ENCODE measurements at places on chromosomes 7 and 10.
A peak's percentile ranks its signal among the peaks of the same experiment; 100 is the strongest.

- DNase-seq: no peak
Observed at GRCh38 chr7:112556633-112557032, 75.8 kb downstream of the LSMEM1 start.

DNA sequence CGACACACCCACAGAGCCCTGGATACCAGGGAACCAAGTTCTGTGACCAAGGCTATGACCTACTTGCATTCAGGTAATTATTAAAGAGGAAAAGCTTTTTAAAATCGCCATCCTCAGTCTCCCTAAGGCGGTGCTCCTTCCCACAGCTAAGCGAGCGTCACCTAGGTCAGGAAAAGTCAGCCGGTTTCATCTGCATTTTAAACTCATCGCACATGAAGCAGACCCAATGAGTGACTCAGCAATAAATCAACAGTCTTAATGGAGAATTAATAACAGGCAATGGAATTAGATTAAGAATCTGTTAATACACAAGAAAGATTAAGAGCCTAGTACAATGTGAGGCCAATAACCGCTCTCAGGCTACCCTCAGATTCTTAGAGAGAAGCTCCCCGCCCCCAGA lies 59.2 kb downstream of the HSPA12A start:
- no peak for DNase-seq

DNA sequence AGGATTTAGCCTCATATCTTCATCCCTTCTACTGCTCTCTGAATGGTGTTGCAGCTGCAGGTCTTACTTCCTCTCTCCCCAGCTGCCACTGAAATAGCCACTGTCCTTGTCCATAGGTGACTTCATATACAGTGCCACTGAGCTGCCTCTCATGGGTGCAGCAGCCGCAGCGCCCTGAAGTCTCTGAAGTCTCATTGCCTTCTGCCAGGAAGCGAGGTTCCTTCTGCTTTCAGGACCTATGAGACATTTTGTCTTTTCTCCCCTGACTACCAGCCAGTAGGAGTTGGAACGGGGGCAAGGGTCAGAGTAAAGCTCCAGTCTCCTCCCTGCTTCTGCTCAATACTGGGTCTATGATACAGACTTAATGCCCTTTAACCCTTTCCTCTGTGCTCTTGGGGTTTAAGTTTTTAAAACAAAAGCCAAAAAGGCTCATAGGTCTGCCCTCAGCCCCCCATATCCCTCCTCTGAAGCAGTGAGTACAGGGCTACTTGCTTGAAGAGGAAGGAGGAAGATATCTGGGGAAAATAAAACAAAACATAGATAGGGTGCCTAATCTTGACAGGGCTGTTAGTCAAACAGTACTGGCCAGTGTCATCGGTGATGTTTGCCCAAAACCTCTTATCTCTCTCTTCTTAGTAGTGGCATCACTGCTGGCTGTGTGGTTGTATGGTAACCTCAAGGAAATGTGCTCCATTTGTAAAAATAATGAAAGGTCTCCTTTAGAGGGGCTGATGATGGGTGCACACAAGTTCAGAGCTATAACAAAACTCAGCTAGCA lies 7.1 kb downstream of the PLCE1 start:
- no peak for DNase-seq

DNA sequence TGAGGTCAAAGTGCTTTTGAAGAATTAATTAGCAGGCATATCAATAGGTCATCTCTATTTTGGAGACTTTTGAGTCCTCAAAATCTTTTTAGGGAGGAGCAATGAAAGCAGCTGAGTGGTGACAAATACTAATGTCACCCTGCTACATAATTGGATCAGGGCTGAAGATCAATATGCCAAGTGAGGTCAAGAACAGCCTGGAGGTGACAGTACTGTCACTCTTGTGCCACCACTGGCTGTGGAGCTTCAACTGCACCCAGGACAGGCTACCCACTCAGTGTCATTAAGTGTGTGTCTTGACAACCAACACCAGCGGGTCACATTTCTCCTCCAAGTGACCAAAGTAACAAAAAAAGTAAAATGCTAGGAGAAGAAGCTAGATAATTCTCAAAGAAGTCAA lies 167.8 kb downstream of the DOCK4 start:
- DNase-seq: no peak

DNA sequence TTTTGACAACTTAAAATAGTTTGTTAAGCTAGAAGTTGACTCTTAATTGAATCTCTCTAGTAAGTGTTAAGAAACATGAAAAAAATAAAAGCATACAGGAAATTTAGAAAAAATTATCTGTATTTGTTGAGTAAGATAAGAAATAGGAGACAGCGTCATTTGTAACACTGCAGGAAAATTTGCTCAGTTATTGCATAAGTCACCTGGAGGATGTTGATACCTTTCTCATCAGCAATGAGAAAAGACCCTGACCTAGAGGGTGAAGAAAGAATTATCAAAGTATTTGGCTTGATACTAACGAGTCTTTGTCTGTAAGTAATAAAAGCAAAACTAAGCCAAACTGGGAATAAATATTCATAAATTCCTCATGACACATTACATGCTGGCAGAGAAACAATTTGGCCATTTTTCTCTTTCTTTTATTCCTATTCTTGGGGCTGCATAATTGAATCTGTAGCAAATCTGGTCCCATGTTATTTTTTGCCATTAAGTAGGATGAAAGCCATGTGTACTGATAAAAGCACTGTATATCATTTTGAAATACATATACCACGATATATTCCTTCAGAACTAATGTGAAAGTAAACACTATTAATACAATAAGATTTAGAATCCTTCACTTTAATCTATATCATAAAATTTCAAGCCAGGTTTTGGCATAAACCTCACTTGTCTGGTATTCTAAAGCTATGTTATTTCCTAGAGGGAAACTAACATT lies 362.8 kb downstream of the THSD7A start:
- no peak for DNase-seq

DNA sequence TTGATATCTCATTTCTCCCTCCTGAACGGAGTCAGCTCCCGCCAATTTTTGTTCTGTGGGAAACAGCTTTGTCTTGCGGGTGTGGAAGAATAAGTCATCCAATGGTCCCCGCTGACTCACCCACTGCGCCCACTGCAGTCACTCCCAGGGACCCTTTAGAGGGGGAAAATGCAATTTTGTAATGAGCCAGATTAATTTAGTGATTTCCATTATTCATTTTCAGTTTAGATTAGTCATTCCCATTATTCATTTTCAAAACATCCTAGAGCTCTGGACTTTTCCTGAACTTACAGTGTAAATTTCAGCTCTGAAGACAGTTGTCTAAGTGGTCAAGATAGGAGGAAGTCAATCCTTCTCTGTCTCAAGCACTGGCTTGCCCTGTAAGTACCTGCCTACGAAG lies 154.9 kb upstream of the TMEM72 start:
- no peak for DNase-seq

DNA sequence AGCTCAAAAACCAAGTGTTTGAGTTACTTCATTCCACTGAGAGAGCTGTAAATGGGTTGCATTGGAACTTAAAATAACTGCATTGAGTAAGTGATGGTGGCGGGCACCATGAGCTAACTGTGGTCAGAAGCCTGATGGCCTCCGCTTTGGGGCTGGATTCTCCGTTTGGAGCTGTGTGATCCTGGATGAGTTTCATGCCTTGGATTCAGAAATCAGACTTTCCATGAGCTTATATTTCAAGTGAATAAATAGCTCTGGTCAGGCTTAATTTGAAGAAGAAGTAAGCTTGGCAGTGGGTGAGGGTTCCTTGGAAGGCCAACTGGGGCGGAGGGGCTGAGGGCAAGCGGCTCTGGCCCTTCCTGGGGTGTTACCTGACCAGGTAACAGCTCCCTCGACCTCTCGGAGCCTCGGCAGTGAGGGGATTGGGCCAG lies 5.6 kb downstream of the HTRA1 start:
- DNase-seq: no peak

GRCh38 chr7:49520951-49521350 lies 252.5 kb upstream of the VWC2 start:
- DNase-seq: no peak

DNA sequence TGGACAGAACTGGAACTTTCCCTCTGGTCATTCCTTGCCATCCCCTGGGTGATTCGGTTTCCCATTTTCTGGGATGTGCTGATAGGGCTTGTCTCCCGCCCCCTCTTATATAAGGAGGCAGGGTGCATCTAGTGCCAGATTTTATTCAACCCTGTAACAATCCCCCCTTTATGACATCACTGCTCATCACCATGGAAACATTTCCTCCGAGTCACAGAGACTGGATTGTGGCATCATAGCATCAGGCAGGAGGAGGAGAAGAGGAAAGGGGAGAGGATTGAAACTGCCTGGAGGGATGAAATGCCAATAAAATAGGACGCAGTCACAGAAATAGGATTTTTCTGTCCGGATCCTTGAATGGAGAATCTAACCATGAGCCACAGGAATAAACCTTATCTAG lies 25.0 kb downstream of the SORCS3 start:
- DNase-seq: no peak

DNA sequence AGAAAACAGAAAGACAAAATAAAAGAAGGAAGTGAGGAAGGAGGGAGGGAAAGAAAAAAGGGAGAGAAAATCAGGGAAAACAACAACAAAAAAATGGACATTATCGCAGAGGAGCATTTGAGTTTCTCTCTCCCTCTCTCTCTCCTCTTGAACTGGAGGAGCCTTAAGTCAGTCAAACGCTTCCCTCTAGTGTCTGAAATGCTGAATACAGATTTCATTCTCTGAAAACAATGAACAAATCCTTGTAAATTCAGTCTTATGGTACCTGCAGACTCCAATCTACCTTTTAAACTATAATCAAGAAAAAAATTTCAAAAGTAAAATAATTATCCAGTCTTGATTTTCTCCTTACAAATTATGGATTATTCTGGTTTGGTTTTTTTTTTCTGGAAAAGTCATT lies 89.2 kb upstream of the PFKP start:
- peak; percentile 43 for DNase-seq

GRCh38 chr10:95170790-95171189 lies 23.2 kb upstream of the ACSM6 start:
- DNase-seq: no peak

- no peak for DNase-seq
Observed at GRCh38 chr7:94406696-94407095, 12.0 kb downstream of the COL1A2 start.

DNA sequence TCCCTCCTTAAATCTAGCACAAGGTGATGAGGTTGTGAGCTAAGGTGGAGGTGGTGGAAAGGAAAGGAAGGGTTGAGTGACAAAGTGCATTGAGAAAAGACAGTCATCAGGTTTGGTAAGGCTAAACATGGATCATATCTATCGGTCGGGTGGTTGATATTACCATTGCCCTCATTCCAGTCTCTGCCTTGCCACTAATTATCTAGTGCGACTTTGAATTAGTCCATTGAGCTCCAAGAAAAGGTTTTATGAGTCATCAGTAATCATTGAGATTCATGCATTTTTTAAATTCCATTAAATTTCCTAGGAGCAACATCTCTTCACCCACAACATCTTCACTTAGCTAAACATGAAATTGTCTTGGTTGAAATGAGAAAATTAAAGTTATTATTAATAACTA lies 68.9 kb upstream of the FRMD4A start:
- no peak for DNase-seq

DNA sequence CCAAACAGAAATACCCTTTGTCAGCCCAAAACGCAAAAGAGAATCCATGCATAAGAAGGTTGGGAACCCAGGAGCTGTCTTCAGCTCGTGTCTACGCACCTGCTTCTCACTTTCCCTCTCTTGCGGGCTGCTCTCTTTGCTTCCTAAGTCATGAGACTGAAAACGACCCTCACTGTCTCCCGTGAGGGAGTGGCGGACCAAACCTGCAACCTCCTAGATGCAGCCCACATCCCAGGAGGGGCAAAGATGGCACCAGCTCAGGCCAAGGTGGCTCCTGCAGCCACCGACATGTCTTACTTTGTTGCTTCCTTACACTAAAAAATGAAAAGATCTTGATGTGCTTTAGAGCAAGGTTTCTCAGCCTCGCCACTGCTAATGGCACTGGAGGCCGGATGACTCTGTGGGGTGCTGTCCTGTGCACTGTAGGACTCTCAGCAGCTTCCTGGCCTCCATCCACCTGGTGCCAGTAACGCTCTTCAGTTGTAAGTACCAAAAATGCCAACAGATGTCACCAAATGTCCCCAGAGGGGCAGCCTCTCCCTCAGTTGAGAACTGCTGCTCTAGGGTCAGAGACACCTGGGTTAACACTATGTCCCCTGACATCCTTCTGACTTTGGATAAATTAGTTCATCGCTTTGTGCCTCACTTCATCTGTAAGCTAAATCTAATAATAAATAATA lies 179.8 kb upstream of the PFKP start:
- no peak for DNase-seq

DNA sequence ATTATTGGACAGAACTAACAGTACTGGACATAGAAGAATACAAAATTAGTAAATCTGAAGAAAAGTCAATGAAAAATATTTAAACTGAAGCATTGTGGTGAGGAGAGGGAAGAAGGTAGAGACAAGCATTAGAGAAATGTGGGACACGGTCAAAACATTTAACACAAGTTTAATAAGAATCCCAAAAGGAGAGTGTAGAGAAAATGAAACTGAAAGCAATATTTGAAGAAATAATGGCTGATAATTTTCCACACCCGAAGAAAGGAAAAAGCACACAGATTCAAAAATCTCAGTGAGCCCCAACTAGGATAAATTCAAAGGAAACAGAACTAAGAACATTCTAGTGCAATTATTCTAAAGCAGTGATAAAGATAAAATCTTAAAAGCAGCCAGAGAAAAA lies 126.4 kb upstream of the LRRTM3 start:
- DNase-seq: no peak

GRCh38 chr10:110797416-110797815 lies 74.3 kb upstream of the PDCD4 start:
- no peak for DNase-seq

- no peak for DNase-seq
Observed at GRCh38 chr7:82335927-82336326, 107.7 kb downstream of the CACNA2D1 start.

GRCh38 chr7:120725376-120726039 lies 132.4 kb downstream of the TSPAN12 start:
- DNase-seq: peak; percentile 20

DNA sequence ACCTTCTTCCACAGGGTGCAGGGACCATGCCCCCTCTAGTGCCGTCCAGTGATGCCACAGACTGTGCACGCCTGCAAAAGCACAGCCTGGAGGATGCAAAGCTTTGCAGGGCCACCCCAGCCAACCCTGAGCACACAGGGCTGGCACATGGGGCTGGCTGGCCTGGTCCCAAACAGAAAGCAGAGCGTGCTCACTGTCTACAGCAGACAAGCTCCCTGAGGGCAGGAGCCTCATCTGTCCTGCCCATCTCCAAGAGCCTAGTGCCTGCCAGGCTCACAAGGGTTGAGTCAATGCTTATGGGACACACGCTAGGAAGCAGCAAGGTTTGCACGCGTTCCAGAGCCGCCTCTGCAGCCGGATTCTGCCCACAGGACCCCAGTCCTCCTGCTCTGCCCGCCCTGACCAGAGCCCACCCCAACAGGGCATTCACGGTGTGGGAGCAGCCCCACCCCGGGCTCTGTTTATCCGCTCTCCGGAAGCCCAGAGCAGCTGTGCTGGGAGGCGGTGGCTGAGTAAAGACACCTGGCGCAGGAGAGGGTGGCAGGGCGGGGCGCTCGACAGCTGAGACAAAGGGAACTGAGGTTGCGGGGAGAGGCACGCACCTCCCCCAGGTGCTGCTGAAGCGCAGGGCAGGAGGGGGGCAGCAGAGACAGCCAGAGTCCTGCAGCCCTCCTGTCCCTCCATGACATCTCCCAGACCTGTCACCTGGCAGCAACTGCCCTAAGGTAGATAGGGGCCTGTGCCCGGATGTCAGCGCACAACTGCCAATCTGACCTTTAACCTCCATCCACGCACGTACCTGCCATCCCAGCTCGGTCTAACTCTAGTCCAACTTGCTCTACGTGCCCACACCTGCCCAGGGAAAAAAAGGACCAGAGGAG lies 4.3 kb downstream of the KCNH2 start:
- DNase-seq: no peak

Data from AG08396 (cell line).